ENCODE measurements at places on chromosomes 2 and 18.

DNA sequence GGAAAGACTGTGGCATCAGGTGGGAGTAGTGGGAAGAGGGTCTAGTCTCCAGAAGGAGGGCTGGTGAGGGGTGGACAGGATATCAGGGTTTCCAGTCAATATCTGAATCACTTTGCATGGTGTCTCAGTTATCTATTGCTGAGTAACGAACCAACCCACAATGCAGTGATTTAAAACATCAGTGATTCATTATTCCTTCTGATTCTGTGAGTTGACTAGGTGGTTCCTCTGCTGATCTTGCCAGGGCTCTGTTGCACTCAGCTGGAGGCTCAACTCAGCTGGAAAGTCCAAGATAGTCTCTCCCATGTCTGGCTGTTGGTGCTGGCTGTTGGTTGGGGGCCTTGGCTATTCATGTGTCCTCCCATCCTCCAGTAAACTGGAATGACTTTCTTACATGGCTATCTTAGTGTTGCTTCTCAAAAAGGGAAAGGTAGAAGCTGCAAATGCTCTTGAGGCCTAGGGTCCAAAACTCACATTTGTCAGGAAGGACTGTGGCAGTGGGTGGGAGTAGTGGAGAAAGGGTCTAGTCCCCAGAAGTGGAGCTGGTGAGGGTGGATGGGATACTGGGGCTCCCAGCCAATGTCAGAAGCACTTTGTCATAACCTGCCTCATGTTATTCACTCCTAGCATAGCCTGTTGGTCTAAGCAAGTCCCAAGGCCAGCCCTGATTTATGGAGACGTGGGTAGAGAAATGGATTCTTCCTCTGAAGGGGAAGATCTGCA, 13.9 kb downstream of the IL1F10 start:
- no peak for DNase-seq

DNA sequence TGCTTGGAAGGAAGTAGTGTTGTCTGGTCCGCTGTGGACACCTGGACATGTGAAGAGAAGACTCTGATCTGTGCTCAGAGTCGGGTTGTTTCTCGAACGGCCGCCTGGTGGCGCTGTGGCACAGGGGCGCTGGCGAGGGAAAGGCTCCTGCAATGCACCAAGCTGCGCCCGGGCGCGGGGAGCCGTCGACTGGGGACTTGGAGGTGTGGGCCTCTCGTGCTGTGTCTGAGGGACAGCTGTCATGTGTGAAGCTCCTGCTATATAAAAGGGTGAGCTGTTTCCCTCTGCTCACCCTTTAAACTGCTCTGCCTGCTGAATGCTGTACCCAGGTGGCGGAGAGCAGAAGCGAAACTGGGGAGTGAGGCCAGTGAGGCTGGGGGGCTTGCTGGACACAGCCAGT, 44.0 kb downstream of the GNAL start:
- peak; percentile 59 for DNase-seq

- peak; percentile 47 for DNase-seq
Observed at GRCh38 chr2:170324640-170325046, 146.7 kb downstream of the MYO3B start.

GRCh38 chr18:24400587-24400986, 3.0 kb upstream of the OSBPL1A start:
- DNase-seq, result no peak

GRCh38 chr2:152620208-152620607, 97.1 kb downstream of the PRPF40A start:
- peak; percentile 61 for DNase-seq

DNA sequence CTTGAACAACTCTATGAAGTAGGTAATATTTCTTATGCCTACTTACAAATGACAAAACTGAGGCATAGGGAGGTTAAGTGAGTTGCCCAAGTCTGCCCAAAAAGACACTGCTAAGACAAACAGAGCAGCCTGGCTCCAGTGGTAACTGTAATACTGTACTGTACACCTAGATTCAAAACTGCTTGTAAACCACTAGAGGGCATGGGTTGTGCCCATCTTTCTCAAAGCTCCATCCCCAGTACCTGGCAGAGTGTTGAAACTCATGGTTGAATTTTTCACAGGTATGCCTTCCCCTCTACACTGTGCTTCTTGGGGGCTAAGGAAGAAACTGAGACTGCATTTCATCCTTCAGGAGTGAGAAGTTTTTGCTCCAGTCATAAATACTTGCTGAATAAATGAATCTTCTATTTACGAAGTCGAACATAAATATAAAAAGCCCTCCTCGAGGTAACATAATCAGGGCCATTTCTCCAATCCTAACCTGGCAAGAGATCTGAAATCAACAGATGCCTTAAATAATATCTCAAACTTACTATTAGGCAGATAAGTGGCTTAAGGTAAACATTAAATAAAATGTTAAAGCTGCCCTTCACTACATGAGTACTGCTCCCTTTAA, 2.0 kb downstream of the PPP4R1 start:
- peak; percentile 58 for DNase-seq

All from fibroblast of mammary gland (primary cell).